ENCODE measurements at places on chromosomes 2 and 18. TPM values are rescaled to one million over a fixed set of nuclear protein-coding genes. Genes with fewer than 3 reads are reported as not detected.

DNA sequence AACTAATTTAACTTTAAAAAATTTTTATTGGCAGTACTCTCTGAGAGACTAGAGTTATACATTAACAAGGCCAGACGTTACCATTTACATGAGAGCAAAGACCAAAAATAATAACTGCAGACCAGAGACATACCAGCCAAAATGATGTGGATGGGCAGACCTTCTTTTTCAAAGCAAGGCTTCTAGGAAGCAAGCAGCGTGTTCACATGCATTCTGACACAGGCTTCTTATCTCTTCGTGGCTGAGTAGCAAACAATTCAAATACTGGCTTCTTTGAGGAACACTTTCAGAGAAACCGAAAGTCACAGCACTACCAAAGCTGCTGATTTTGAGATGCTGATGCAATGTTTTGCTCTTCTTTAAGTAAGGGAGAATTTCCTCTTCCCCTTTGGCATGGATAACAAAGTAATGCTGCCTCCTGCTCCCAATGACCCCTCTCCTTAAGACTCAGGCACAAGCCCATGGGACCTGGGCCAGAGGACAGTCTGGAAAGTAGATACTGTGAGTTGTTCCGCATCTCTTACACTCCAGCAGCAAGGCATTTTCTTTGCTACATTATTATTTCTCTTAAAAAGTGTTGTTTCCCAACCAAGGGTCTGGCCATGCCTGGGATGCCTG, 181.9 kb downstream of the MREG start:
- no peak for DNase-seq

Gene TUBA3E
- total RNA-seq: not detected

Gene FOXI3
- total RNA-seq: not detected

- no peak for DNase-seq
Measured at GRCh38 chr2:6928452-6928851, 11.2 kb downstream of the RNF144A start.

DNA sequence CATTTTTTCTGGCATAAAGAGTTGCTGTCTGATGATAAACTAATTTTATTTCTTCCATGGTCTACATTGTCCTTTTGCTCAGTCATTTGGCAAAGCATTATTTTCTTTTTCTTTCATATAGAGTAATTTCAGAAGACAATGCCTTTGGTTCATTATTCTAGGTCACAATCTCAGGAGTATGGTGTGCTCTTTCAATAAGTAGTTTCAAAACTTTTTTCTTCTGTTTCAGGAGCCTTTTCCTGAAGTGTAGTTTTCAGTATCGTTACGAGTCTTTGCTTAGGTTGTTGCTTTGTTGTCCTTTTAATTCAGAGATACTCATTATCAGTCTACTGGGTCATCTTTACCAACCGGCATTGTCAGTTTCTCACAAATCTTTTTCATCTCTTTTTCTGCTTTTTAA, 100.4 kb upstream of the GPC1 start:
- no peak for DNase-seq

Gene FRZB
- total RNA-seq: not detected

GRCh38 chr2:25276569-25277465, 64.9 kb downstream of the DNMT3A start:
- DNase-seq: peak; percentile 66

DNA sequence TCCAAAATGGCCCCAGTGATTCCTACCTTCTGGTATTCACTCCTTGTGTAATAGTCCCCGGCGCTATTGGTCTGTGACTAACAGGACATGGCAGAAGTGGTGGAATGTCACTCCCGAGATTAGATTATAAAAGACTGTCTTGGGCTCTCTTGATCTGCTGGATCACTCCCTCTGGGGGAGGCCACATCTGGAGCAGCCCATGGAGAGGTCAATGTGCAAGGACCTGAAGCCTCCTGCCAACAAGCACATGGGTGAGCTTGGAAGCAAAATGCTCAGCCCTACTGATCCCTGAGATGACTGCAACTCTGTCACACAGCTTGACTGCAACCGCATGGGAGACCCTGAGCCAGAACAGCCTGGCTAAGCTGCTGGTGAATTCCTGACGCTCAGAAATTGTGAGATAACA, 94.3 kb upstream of the GLI2 start:
- no peak for DNase-seq

DNA sequence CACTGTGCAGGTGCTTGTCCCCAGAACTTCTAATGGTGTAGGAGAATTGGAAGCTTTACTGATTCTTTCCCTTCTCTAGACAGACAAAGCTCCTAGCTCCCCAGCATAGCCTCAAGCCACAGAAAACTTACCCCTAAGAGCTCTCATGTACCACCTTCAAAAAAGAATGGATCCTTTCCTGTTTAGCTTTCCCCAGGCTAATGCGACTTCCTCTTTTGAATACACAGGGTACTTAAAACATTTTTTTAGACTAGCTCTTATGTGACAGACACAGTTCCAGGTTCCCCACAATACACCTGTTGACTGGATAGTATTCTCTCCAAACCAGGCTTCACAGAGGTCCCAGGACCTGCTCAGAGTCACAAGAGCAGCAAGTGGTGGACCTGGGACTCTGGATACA, 8.3 kb downstream of the CTAGE1 start:
- no peak for DNase-seq

Gene SCG2
- total RNA-seq: not detected

DNA sequence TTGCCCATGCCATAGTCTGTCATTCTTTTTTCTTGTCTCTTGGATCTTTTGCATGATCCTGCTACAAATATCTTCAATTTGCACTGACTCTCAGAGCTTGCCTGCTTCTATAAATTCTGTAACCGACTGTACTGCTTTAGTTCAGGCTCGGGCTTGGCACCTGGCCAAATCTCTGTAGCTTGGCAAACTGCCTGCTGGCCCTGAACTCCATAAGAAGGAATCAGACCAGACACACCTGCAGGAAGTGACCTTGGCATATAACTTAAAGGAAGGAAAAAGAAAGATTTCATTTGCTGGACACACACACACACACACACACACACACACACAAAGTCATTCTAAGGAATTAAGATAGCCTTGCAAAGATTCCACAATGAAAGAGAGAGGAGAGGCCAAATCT, 291.2 kb upstream of the DDX18 start:
- DNase-seq: no peak

DNA sequence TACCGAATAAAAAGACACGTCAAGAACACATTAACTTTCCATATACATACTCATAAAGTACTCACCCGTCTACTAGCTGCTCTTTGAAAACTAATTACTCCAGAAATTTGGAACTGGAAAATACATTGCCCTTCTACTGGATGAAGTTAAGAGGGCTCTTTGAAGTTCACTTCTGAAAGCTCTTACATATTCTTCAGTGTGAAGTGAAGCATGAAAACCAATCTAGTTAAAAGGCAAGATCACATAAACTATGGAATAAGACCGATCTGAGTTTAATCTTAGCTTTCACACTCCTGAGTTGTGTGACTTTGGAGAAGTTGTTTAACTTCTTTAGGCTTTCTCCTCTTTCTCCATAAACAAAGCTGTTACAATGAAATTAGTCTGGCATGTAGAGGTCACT, 38.5 kb downstream of the REV1 start:
- no peak for DNase-seq

DNA sequence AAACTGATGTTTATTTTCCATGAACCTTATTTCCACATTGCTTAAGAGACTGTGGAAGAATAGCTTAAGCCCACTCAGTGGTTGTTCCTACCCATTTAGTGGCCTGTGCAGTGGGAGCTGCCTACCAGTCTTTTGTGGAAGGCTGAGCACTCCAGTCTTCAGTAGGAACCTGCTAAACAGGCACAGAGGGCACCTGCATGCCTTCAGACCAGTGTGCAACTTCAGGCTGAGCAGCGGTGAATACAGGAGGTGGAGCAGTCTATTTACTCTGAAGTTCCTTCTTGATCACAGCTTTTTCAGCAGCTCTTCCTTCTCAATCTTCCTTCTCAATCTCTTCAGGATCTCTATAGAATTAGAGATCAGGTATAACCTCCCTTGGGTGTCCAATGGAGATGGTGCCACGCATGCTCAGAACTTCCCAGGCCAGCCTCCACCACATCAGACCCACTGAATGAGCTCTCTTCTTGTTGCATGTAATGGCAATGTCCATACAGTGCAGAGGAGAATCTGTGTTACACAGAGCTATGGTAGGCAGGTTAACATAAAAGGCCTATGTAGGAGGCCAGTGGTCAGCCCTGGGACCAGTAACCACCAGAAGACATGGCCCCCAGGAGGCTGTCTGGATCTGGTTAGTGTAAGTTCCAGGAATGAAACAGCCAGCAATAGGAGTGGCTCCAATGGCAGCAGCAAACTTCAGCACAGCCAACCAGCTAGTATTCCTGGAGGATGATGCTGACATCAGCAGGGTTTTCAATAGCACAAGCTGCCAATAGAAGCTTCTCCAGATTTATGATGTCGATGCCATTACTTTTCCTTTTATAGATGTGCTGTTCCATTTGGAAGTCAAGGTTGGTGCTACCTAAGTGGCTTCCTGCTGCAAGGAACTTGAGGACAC, 47.9 kb upstream of the MAT2A start:
- DNase-seq: no peak

Gene CD302
- total RNA-seq: 1.2 TPM

Gene MERTK
- 0.77 TPM for total RNA-seq

Gene SMCHD1
- 236 TPM for total RNA-seq

Data from naive thymus-derived CD4-positive, alpha-beta T cell (primary cell).